ENCODE measurements at places on chromosomes 5 and 9.

DNA sequence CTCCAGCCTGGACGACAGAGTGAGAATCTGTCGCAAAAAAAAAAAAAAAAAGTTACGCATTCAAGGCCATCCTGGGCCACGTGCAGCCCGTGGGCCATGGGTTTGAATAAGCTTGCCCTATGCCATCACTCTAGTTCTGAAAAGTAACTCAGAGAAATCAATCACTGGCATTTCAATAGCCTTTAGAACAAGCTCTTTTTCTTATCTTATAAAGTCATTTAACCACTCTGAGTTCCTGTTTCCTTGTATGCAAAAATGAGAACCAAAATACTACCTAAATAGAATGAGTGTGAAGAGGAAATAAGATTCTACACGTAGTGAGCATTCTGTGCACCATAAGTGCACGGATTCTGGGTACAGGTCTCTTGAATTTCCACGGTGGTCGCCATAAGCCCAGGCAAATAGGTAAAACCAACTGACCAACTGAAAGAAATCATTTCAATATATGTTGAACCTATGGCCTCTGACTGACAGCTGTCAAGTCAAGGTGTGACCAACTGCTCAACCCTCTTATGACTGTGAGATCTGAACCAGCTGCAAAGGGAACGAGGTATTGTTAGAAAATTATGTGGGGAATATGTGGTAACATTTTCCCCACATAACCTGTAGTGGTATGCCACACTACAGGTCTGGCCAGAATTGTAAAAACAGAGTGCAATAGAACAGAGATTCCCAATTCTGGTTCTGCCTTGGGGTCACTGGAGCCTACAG lies 143.9 kb upstream of the LHFPL2 start:
- DNase-seq = no peak

DNA sequence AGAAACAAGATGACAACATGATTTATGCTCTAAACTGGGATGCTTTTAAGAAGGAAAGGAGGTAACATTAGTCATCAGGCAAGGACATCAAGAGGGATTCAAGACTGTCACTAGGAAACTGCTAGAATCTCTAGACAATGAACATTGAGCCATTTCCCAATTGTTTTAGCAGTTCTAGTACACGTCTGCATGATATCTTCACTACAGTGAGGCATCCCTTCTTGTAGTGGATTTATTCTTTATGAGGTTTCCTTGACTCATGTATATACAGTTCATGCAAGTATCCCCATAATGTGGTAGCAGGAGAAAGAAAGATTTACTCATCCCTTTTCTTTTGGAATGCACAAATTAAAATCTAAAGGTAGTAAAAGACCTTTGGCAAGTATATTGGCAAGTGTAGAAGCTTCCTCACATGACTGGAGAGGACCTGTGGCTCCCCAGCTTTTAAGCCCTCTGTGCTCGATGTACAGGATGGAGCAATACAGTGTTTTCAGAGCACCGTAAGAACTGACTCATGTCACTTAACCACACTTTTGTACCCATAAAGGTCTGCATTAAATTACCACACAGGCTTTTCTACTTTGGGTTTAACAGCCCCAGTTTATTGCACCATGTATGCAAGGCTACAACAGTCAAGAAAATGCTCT lies 335.9 kb downstream of the SEMA5A start:
- no peak for DNase-seq

- no peak for DNase-seq
These were observed 45.8 kb downstream of the TMEM167A start for GRCh38 chr5:83031381-83031780.

DNA sequence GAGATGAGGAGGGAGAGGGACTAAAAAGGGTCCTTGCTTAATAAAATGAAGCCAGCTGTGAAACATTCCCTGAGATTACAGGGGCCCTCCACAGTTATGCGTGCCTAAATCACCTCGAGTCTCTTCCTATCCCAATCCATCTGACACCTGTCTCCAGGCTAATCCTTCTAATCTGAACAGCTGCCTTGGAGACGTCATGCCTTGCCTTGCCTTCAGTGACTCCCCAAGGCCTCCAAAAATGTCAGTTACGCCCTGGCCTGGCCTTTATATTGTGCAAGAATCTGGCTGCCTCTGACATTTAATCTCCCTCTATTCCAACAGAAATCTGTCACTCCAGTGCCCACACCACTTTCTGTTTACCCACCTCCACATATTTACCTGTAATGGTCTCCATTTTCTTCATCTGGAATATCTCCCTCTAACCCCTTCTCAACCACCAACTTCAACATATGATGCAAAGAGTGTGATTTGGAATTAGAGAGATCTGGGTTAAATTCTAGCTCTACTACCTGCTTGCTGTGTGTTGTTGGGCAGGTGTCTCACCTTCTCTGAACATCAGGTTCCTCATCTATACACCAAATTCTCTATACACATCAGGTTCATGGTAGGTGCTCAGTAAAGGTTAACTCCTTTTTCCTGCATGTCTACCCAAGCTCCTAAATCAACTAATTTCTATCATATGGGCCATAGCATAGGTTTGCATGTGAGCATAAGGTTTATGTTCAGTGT lies 57.9 kb downstream of the PTCD2 start:
- DNase-seq = no peak

- no peak for DNase-seq
These were observed 384.9 kb downstream of the NFIB start for GRCh38 chr9:13929013-13929412.

DNA sequence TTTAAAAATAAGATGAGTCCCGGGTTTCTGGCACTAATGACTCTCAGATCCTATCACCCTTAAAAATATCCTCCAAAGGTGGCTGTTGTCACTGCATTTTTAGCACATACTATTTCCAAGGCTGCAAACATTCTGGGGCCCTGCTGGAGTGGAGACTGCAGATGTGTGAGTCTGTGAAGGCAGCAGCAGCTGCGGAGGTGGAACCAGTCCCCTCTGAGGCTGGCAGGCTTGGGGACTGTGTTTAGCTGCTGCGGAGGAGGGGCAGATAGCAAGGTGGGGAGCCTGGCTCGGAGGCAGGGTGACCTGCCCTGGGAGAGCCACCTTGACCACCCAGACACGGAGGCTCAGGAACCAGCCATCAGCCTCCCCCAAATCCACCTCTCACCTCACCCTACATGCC lies 77.0 kb downstream of the C5orf15 start:
- DNase-seq = no peak

GRCh38 chr5:68268101-68268851 lies 52.7 kb downstream of the PIK3R1 start:
- no peak for DNase-seq

GRCh38 chr9:444528-444927 lies 229.9 kb downstream of the DOCK8 start:
- DNase-seq = no peak

DNA sequence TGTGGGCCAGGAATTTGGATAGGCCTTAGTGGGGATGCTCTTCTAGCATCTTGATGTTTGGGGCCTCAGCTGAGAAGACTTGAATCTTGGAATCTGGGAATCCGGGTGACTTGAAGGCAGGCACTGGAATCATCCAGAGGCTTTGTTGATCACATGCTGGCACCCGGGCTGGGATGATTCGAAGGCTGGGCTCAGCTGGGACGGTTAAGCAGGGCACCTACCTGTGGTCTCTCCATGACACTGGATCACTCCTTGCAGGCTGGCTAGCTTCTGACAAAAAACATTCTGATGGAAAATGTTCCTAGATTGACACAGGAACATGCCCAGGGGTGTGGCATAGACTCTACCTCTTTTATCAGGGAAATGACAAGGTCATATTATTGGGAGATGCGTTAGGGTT lies 149.1 kb downstream of the TENT4A start:
- DNase-seq = no peak

Measured in SJSA1 (cell line).